ENCODE measurements at places on chromosomes 7 and 10.

GRCh38 chr10:62062752-62063512, 161.4 kb downstream of the ARID5B start:
- DNase-seq: no peak
- peaks cover 97% of the 10 kb centered on the region for H3K36me3 ChIP-seq
- peaks cover 90% of the 10 kb centered on the region for H3K4me1 ChIP-seq
- peak overlapping the region; percentile 7 for H3K4me3 ChIP-seq

- H3K36me3 ChIP-seq: no peaks in the 10 kb centered on the region
- no peak overlapping the region for H3K4me3 ChIP-seq
- H3K4me1 ChIP-seq: no peaks in the 10 kb centered on the region
These were observed 15.1 kb downstream of the LSMEM1 start for GRCh38 chr7:112495810-112496462.

- H3K4me3 ChIP-seq: no peak overlapping the region
- DNase-seq: no peak
- peaks cover 15% of the 10 kb centered on the region for H3K4me1 ChIP-seq
- H3K27me3 ChIP-seq: no peaks in the 10 kb centered on the region
These were observed 102.1 kb downstream of the RTKN2 start for GRCh38 chr10:62166331-62167131.

GRCh38 chr7:55425141-55425752, 60.1 kb downstream of the LANCL2 start:
- no peaks in the 10 kb centered on the region for H3K27me3 ChIP-seq
- no peak overlapping the region for H3K4me3 ChIP-seq
- no peak overlapping the region for H3K27ac ChIP-seq
- H3K4me1 ChIP-seq: peaks cover 20% of the 10 kb centered on the region
- DNase-seq: no peak
- H3K36me3 ChIP-seq: peaks cover 19% of the 10 kb centered on the region

All from activated CD4-positive, alpha-beta T cell treated with anti-CD3 and anti-CD28 coated beads for 36 hours (primary cell).